Effector CD8-positive, alpha-beta T cell (primary cell): ENCODE measurements at places on chromosomes 4 and X.

DNA sequence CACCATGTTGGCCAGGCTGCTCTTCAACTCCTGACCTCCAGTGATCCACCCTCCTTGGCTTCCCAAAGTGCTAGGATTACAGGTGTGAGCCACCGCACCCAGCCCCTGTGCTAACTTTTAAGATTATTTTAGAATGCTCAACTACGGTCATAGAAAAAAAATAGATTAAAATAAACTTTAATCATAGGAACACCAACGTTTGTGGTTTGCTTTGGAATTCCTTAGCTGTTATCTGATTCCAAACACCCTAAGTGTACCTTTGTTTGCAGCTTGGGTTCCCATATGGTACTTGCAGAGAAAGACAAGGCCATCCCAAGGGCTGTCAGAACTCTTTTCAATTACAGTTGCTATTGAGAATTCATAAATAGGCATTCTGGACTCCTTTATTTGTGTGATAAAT lies 90.1 kb upstream of the EFHC2 start:
- no peak for DNase-seq

- DNase-seq: peak; percentile 10
Observed at GRCh38 chrX:152904151-152905080, 6.5 kb downstream of the ZNF185 start.

DNA sequence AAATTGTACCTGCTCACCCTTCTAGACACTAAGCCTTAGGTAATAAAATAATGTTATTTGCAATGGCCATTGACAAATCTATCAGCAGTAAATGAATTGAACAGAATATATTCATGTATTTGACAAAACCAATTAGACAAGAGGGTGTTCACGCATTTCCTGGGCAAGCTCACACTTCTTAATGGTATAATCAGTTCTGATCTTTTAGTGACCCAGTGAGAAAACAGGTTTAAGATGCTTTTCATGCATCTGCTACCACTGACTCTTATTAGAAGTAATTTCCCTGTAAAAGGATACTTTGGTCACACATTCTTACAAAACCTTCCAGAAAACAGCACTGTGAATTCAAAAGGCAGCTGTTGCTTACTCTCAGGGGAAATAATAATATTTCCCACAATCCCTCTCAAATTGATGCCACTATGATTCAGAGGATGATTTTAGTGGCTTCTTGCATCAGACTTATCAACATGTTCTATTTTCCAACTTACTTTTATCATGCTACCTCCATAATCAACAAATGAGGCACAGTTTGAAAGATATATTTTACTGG lies 313.9 kb upstream of the NWD2 start:
- no peak for DNase-seq

GRCh38 chrX:103584596-103584995 lies 719 bp upstream of the TCEAL4 start:
- no peak for DNase-seq

DNA sequence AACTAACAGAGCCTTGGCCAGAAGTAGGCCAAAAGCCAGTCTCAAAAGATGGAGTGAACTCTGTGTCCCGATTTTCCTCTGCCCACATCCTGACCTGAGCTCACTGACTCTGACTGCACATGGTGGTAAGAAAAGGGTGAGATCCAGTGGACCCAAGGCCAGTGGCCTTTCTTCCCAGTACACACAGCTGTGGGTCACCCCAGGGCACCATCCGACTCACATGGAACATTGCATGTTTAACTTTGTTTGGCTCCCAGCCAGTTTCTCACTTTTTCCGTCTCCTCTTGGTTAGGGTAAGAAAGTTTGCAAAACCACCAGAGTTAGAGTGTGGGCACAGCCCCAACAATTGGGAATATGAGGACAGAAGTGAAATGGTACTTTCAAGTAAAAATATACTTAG lies 69.8 kb downstream of the GAB1 start:
- DNase-seq: no peak

DNA sequence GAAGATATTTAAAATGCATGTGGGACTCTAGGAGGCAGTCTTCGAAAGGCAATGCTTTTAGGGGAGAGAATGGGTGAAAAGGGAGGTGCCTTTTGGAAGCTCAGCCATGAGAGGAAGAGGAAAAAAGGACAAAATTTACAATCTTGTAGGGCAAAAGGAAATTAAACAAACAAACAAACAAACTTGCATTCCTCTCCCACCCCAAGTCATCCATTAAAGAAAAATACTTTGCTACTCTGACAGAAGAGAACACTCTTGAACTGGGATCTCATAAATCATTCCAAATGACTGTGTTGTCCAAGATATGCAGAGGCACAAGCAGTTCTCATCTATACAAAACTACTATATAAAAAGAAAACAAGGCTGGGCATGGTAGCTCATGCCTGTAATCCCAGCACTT lies 46.7 kb downstream of the HELQ start:
- DNase-seq: no peak

DNA sequence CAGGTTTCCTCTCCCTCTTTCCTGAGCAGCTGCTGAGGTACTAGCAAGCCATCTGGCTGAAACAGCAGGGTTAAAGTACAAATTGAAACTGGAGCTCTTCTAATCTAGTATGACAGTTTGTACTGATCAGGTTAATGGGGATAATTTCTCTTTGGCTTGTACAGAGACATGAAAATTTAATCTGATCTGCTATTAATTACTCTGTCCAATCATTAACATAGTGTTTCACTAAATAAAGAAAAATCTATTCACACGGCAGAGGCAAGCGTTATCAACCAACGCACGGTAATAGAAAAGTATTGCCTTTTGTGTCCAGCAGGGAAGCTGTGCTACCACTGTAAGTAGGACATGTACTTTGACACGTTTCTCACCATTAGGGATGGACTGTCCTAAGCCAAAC lies 71.1 kb downstream of the IGSF1 start:
- no peak for DNase-seq

GRCh38 chr4:183304538-183304937 lies 15.5 kb downstream of the CLDN22 start:
- DNase-seq: no peak

DNA sequence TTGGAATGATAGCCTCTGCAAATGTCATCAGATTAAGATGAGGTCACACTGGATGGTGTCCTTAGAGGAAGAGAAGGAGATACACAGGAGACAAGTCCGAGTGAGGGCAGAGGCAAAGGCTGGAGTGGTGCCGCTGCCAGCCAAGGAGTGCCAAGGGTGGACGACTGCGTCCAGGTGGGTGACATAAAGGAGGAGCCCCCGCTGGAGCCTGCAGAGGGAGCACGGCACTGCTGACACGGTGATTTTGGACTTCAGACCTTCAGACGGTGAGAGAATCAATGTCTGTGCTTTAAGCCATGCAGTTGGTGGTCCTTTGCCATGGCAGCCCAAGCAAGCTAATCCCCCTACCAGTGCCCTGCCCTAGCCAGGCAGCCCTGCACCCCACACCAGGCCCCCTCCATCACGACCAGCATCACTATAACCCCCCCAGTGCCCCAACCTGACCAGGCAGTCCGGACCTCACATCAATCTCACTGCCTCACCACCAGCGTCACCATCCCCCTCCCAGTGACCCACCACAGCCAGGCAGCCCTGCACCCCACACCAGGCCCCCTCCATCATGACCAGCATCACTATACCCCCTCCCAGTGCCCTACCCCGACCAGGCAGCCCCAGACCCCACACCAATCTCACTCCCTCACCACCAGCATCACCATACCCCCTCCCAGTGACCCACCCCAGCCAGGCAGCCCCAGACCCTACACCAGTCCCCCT lies 130.0 kb downstream of the HMX1 start:
- DNase-seq: no peak
